ENCODE measurements at places on chromosomes 2 and 18.

- DNase-seq = no peak
Observed at GRCh38 chr2:223870840-223871611, 33.6 kb upstream of the AP1S3 start.

DNA sequence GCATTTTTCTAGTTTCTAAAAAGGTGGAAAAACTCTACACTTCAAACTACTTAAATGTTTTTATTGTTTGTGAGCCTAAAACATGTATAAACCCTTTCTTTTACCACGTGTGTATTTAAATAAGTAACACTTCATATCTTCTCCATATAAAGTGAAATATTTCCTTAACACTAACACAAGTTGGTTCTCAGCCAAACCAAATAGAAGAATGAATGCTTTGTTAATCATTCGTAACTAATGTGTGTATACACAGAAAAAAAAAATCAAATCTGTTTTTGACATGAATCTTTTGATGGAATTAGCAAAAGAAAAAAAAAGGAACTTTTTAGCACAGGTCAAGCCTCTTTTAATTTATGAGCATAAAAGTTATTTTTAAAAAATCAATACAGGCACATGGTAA, 89.3 kb downstream of the EHBP1 start:
- DNase-seq = no peak

GRCh38 chr2:73018188-73018825, 53.2 kb downstream of the SFXN5 start:
- DNase-seq = no peak

GRCh38 chr2:182324665-182325064, 102.2 kb downstream of the PDE1A start:
- no peak for DNase-seq

GRCh38 chr2:51734115-51734514, 702.2 kb upstream of the NRXN1 start:
- no peak for DNase-seq

GRCh38 chr2:68046224-68046623, 16.6 kb downstream of the C1D start:
- DNase-seq = no peak

DNA sequence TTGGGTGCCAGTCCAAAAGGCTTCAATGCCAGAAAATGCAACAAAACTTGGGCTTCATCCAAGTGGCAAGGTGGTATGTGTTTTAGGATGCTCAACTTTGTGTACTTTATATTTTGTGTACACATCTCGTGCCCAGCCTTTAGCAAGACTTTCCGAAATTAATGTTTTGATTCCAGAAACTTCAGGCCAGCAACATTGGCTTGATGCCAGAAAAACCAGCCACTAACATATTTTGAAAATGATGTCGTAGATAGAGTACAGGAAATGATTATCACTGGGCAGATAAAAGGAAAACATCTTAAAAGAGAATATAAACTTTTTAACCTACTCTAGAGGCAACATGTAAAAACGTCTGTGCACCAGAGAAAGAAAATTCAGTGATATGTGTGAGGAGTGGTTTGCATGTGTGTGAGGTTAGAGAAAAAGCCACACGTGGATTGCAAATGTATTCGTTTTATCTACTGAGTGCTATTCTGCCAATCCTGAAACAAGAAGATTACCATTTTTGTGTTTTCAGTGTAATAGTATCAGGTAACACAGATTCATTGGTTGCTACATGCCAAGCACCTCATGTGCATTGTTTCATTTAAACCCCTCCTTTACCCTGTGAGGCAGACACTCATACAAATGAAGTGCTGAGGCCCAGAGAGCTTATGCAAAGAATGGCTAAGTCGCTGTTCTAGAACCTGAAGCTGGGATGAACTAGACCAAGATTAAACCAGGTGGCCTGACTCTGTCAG, 264.8 kb downstream of the C1D start:
- no peak for DNase-seq

- no peak for DNase-seq
Observed at GRCh38 chr2:51158251-51158650, 126.3 kb upstream of the NRXN1 start.

DNA sequence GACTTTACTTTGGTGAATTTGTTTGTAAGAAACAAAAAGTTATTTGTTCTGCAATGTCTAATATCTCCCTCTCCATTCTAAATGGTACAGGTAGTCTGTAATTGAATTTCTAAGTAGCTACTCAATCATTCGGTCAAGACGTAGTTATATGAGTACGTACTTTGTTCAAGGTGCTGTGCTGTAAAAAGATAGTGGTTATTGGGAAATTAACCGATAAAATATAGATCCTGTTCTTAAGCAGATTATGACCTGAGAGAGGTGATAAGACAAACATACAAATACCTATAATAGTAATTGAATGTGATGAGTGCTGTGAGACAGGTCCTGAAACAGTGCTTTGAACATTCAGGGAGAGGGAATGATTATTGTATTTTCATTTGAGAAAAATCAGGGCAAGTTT, 7.1 kb downstream of the NCOA1 start:
- DNase-seq = no peak

DNA sequence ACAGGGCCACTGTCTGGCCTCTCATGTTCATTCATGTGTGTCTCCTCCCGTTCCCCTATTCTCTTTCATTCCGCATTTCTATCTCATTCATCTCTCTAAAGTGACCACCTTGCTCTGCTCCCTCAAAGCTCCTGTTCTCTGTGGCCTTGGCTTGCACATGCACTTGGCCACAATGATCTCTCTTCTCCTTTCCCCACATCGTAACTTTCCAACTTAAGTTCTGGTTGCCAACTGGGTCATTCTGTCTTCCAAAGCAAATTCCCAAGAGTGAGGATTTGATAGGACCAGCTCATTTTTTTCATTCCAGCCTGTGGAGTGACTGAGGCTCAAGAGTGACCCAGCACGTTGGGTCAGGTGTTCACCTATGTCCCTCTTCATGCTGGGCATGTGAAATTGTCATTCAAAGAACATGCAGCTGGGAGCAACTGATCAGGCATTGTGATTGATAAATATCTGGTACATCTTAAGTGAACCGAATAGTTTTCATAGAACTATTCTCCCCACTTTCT, 14.3 kb upstream of the ITGA6 start:
- no peak for DNase-seq

DNA sequence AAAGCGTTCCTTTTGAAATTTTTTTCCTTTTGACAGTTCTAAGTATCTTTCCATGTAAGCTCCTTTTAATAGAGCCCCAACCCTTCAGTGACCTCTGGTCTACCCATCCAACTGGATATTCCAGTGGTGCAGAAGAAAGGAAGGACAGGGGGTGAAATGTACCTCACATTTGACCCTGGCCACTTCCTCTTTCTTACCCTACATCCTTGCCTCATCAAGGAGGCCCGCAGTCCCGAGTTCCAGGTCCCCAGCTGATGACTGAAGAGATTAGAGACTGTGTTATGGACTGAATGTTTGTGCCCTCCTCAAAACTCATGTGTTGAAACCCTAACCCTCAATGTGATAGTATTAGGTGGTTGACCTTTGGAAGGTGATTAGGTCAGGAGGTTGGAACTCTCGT, 158.1 kb downstream of the RBM43 start:
- no peak for DNase-seq
